A549 treated with CpdA at 1 μM for 4 hours (cell line): ENCODE measurements at places on chromosomes 16 and 17. TPM values are rescaled to one million over a fixed set of nuclear protein-coding genes. Genes with fewer than 3 reads are reported as not detected.

CCL8 gene
- not detected in 5 replicates for total RNA-seq

RSKR gene
- total RNA-seq = 3.4 to 6.2 TPM (median 4.3 TPM) in 5 replicates

ABCC6 gene
- total RNA-seq = 0.69 to 1.2 TPM (median 0.87 TPM) in 5 replicates

RAB34 gene
- total RNA-seq = 237 to 279 TPM (median 261 TPM) in 5 replicates

KRT9 gene
- not detected in 5 replicates for total RNA-seq

ASB16 gene
- 0.17 TPM in 1 of 5 replicates, not detected in the others for total RNA-seq

NACA2 gene
- total RNA-seq = 0.10 TPM in 1 of 5 replicates, not detected in the others

NBR1 gene
- 35.9 to 52.1 TPM (median 44.9 TPM) in 5 replicates for total RNA-seq

EVI2B gene
- total RNA-seq = 0.11 to 0.17 TPM (median 0.14 TPM) in 4 of 5 replicates, not detected in the other

CXCL16 gene
- 16.1 to 21.4 TPM (median 18.9 TPM) in 5 replicates for total RNA-seq

PMFBP1 gene
- total RNA-seq = 0.06 to 0.29 TPM (median 0.19 TPM) in 3 of 5 replicates, not detected in the others

AHSP gene
- total RNA-seq = not detected in 5 replicates
